ENCODE measurements at places on chromosomes 7 and 10.

- no peak for DNase-seq
These were observed 41.4 kb upstream of the AP5Z1 start for GRCh38 chr7:4733936-4734528.

DNA sequence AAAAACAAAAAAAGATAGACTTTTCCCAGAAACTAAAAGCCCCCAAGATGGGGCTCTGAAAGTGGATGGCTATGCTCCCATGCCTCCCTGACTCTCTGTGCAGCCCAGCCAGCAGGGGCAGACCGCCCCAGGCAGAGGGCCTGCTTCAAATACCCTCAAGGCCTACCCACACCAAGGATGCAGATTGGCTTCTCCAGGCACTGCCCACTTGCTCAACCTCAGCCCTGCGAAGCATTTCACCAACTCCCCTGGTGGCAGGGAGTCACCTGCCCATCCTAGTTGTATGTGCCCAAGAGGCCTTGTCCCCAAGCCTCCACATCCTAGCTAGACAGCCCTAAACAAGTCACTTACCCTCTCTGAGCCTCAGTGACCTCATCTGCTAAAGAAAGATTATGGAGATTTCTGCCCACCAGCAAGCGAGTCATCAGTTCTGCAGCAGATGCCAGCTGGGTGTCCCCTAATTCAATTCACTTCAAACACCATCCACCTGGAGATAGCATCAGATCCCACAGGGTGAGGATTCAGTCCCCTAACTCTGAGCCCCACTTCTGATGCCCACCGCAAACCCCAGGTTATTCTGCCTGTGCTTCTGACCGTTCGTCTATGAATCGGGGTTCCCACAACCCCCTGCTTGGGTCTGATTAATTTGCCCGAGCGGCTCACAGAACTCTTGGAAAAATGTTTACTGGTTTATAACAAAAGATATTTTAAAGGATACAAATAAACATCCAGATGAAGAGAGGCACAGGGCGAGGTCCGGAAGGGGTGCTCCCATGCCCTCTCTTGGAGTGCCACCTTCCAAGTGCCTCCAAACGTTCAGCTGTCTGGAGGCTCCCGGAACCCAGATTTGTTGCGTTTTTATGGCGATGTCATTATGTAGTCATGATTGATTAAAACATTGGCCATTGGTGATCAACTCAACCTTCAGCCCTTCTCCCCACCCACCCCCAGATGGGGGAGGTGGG, 18.6 kb upstream of the ZMIZ1 start:
- no peak for DNase-seq

GRCh38 chr10:52954407-52954806, 181.8 kb upstream of the MBL2 start:
- DNase-seq = no peak

- DNase-seq = peak; percentile 79
These were observed 1.8 kb downstream of the UFSP1 start for GRCh38 chr7:100887516-100888290.

GRCh38 chr7:17318146-17318545, 19.7 kb downstream of the AHR start:
- no peak for DNase-seq

- DNase-seq = no peak
These were observed at the start of gene VSTM2A for GRCh38 chr7:54541669-54542625. TSS of gene VSTM2A (plus strand) at chr7:54542375. CDS start at chr7:54542731, 356 bp downstream.

DNA sequence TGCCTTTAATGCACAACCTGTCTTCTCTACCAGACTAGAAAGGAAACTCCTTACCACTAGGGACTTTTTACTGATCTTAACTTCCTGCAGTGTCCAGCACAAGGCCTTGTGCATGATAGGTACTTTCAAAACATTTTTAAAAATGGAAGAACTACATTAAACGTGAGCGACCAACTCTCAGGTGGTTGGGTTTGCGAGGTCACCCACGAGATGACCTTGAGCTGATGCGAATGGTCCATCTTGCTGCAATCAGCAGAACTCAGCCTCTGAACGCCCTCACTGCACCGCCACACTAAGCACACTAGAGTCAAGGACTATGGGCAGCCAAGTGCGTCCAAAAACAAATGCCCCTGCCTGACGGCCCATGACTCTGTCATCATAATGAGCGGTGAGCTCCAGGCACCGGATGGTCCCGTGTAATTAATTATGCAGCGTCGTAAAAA, 34.9 kb upstream of the PTF1A start:
- DNase-seq = no peak

DNA sequence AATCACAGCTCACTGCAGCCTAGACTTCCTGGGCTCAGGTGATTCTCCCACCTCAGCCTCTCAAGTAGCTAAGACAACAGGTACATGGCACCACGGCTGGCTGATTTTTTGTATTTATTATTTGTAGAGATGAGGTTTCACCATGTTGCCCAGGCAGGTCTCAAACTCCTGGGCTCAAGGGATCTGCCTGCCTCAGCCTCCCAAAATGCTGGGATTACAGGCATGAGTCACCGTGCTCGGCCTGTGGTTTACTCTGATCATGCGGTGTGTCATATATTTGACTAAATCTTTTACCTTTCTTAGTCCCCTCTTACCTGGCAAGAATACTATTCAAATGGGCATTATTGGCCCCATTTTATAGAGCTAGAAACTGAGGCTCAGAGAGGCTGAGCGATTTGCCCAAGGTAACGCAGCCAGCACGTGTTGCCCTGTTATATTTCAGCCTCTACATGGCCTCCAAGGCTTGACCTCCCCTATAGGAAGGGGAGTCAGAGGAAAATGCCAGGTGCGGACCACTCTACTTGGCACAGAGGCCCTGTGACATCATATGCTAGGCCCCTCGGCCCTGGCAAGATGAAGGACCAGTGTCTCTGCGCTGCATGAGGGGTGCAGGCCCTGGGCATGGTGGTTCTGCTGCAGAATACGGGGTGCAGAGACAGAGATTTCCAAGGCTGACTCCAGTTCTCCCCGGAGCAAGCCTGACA, 8.2 kb downstream of the ZCCHC24 start:
- DNase-seq = no peak

GRCh38 chr7:3356173-3356572, 55.1 kb downstream of the SDK1 start:
- DNase-seq = no peak

DNA sequence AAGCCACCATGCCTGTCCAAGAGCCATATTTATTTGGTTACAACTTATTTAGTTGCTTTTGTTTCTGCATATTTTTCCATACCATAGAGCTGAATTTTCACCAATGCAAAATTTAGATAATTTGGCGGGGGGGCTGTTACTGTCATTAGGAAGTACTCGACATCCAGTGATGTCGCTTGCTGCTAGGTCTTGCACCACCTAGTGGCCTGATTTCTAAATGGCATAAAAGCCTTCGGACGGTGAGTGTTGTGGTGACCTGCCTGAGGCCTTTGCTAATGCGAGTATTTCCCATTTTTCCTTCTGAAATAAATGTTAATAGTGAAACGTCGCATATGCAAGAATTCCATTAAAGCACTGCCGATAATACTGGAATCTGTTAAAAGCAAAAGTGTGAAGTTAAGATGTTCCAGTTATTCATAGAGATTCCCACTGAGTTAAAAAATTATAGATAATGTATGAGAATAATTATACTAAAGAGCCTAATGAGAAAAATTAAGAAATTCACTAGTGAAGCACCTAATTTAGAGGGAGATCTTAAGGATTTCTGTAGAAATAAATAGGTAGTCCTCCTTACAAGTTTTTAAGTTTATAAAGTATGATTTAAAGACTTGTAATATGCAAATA, 86.1 kb upstream of the DNAJB6 start:
- DNase-seq = peak; percentile 67

DNA sequence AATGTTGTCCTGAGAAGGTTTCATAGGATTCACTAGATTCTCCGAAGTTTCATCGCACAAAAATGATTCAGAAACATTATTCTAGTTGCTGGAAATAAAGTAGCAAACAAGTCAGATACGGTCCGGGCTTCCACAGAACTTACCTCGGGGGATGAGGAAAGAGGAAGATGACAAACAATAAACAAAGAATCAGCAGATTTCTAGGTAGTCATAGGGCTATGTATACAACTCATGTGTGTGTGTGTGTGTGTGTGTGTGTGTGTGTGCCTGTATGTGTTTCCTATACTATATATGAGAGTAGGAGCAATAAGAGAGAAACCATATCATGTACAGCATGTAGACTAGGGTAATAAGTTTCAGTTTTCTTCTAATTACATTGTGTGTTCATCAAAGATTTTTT, 16.5 kb downstream of the TMEM236 start:
- DNase-seq = no peak

DNA sequence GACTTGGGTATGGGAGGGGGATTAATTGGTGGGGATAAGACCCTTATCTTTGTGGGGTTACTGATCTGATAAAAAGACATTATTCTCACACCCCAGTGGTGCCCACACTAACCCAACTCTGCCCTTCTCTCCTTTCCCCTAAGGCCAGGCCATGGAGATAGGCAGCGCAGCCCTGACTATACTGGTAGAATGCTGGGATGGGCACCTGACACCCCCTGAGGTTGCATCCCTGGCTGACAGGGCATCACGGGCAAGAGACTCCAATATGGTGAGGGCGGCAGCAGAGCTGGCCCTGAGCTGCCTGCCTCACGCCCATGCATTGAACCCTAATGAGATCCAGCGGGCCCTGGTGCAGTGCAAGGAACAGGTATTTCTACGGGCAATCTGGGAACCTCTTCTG, 12.7 kb downstream of the ZSWIM8 start:
- no peak for DNase-seq

DNA sequence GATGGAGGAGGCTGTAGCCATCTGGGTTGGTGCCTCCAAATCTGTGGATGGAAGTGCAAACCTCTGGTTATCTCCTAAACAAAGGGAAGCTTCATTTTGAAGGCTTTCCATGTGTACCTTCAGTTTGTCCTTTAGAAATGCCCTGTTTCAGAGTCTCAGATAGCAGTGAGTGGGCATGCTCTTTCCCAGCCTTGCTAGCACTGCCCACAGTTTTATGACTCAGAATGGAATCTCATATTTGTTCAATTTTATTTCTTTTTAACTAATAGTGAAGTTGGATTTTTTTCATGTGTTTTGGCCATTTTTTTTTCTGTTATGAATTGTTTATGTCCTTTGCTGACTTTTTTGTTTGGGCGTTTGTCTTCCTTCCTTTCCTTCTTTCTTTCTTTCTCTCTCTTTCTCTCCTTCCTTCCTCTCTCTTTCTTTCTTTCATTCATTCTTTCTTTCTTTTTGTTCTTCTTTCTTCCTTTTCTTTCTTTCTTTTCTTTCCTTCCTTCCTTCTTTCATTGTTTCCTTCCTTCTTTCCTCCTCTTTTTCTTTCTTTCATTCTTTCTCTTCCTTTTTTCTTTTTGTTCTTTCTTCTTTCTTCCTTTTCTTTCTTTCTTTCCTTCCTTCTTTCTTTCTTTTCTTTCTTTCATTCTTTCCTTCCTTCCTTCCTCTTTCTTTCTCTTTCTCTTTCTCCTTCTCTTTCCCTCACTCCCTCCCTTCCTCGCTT, 25.6 kb downstream of the PRF1 start:
- peak; percentile 70 for DNase-seq

- DNase-seq = no peak
These were observed 82.3 kb downstream of the ZEB1 start for GRCh38 chr10:31401287-31401686.

GRCh38 chr7:116576350-116577319, 51.8 kb downstream of the CAV1 start:
- DNase-seq = no peak

GRCh38 chr10:66259836-66260235, 666.0 kb upstream of the LRRTM3 start:
- no peak for DNase-seq

- DNase-seq = no peak
These were observed 6.0 kb upstream of the TRPV6 start for GRCh38 chr7:142891490-142892082.

GRCh38 chr10:115417585-115418265, 324.6 kb downstream of the ATRNL1 start:
- DNase-seq = peak; percentile 52

DNA sequence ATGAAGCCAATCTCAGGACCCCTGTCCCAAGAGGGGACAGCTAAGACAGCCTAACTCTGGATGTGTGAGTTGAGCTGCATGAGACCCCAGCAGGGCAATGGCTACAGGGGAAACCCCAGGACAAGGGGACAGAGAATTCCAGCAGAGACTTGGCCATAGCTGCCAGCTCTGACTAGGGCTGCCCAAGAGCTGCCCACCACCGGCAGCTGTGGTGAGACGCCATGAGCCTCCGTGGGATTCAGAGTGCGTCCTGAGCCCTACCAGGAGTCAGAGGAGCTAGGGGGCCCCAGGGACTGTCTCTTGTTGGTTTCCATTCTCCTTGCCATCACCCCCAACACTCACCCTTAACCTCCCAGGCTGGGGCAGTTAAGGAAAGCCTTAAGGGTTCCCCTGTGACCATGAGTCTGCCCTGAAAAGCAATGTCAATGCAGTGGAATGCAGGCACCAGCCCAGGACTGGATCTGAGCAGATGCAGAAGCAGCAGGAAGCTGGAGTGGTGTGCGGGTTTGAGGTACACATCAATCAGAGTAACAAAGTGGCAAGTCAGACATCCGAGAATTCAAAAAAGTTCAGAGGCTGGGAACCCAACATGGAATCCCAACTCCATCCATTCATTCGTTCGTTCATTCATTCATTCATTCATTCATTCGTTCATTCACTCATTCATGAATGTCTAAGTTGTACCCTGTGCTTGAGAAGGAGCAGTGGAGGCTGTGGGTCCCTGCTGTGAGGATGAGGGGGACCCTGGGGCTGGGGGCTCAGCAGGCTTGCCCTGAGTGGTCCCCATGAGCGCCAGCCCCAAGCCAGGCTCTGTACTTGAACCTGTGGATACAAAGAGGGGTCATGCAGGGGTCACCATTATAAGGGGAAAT, 52.9 kb downstream of the C10orf120 start:
- DNase-seq = no peak

DNA sequence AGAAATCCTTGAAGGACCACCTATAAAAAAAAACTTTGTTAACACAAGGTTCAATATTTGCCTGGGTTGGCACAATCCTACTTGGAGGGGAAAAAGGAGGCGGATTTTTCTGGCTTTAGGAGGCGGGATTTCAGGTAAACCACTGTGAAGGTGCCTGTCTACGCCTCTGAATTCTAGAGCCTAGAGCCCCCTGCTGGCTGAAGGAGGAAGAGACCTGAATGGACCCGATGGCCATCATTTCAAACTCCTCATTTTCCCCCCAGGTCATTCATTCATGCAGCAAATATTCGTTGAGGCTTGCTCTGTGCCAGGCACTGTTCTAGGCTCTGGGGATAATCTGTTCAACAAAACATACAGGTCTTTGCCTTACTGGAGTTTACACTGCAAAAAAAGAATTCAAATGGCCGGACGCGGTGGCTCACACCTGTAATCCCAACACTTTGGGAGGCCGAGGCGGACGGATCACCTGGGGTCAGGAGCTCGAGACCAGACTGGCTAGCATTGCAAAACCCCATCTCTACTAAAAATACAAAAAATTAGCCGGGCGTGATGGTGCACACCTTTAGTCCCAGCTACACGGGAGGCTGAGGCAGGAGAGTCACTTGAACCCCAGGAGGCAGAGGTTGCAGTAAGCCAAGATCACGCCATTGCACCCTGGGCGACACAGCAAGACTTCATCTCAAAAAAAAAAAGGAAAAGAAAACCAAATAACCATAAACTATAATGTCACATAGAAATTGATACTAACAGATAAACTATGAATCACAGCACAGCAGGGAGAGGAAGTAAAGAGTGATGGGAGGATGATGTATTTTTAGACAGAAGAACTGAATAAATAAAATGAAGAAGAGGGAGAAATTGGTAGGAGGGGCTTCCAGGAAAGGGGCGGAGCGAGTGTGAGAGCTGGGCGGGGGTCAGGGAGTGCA, 90.1 kb upstream of the NFE2L3 start:
- DNase-seq = peak; percentile 77

Data from activated CD4-positive, alpha-beta T cell treated with anti-CD3 and anti-CD28 coated beads, Interleukin-10, Interleukin-2, amounts not matched to agents 100 ng/mL and 50 ng/mL, durations not matched to agents 16 hours and 8 hours (primary cell).